ENCODE measurements at places on chromosomes 3 and 15.

GRCh38 chr3:16807391-16807790, 77.4 kb upstream of the PLCL2 start:
- no peak for DNase-seq

DNA sequence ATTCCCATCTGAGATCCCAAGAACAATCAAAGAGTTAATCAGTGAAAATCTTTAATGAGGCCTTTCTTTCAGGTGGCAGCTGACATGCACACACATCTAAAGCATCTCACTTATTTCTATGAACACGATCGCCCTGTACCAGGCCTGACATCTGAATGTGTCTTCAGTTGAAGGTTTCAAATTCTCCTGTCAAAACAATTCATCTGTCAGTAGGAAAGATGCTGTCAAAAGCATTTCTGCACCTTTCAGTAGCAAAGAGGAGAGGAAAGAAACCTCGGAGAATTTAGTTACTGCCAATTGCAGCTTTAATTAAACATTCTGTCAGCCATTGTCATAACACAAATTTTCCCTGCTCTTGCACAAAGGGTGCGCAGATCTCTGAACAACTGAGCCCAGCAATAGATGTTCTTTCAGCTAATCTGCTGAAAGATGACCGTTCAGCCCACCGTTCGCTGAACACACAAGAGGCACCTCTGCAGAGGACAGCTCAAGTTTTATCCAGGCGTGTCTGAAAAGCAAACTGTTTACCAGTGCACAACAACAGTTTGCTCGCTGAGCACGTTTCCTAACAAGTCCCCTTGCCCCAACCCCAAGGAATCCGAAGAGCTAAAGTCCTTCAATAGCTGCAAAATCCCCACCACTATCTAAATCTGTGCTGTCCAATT, 34.1 kb downstream of the LRIG1 start:
- no peak for DNase-seq

- DNase-seq: no peak
Measured at GRCh38 chr15:54321426-54321825, 343.2 kb downstream of the UNC13C start.

GRCh38 chr15:67241132-67241855, 13.2 kb downstream of the AAGAB start:
- peak; percentile 32 for DNase-seq

DNA sequence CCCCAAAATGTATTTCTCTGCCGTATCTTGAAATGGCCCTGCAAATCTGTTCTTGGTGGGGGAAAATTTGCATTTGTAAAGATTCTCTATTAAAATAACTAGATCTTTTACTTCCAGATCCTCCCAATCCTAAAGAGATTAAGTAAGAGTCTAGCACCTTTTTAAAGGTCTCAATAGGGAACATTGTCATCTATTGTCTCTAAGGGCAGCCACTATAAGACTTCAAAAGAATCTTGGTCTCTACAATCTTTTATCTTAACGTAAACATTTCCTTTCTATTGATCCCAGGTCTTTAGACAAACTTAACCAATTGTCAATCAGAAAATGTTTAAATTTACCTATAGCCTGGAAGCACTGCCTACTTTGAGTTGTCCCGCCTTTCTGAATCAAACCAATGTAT, 1313.3 kb downstream of the ROBO2 start:
- DNase-seq: no peak

DNA sequence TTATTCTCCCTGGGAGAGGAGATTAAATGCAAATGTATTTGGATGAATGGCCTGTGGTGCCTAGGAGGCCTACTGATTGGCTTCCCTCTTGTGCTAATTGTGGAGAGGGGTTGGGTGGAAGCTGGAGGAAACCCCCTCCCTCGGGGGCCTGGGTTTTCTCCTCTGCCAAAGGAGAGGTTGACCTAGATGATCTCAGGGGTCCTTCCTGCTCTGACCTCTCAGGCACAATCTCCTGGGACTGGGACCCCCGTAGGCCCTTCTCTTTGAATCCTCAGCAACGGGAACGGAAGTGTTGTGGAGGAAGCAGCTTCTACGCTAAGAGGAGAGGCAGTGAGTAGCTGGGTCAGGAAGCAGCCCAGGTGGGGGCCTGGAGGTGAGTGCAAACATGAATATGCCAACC, 40.5 kb upstream of the MAGEF1 start:
- DNase-seq: no peak

- DNase-seq: peak; percentile 60
Measured at GRCh38 chr3:51974963-51975851, at the start of gene ABHD14A. Gene ABHD14A, plus strand, starts transcription at chr3:51975064. Its CDS starts 72 bp downstream, at chr3:51975136.

DNA sequence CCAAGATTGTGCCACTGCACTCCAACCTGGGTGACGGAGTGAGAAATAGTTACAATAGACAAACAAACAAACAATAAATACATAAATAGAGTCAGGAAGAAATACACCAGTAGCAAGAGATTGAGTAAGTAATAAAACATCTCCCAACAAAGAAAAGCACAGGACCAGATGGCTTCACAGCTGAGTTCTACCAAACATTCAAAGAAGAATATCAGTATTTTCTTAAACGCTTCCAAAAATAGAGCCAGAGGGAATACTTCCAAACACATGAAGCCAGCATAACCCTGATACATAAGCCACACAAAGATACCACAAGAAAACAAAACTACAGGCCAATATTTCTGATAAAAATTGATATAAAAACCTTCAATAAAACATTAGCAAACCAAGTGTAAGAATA, 30.7 kb upstream of the IGSF10 start:
- no peak for DNase-seq

DNA sequence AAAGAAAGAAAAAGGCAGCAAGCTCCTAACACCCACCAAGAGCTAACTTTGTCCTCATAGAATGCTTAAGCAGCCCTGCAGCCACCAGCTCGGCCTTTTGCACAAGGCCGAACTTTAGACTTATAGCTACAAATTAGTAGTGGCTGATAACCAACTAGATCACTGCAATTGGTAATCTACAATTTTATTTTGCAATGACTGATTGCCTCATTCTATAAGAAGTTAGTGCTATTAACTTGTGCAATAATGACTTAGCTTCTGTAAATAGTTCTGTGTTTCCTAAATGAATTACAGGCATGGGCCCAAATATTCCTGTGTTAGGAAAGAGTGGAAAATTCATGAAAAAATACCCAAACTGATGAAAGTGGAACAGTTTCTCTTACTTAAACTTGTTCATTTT, 284.8 kb upstream of the CFAP20DC start:
- no peak for DNase-seq

DNA sequence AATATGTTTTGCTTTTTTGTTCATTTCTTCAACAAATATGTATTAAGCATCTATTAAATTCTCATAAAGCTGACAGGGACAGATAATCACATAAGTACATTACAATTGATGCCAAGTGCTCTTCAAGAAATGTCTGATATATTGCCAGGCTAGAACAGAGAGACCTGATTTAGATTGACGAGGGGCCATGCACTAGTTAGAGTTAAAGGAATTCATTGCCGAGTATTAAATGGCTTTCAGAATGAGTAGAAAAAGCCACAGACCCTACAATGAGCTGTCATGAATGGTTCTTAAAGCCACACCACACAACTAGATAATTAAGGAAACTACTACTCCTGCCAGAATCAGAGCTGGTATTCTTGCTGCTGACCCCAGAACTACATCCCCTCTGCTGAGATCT, 250.2 kb upstream of the MME start:
- DNase-seq: no peak

DNA sequence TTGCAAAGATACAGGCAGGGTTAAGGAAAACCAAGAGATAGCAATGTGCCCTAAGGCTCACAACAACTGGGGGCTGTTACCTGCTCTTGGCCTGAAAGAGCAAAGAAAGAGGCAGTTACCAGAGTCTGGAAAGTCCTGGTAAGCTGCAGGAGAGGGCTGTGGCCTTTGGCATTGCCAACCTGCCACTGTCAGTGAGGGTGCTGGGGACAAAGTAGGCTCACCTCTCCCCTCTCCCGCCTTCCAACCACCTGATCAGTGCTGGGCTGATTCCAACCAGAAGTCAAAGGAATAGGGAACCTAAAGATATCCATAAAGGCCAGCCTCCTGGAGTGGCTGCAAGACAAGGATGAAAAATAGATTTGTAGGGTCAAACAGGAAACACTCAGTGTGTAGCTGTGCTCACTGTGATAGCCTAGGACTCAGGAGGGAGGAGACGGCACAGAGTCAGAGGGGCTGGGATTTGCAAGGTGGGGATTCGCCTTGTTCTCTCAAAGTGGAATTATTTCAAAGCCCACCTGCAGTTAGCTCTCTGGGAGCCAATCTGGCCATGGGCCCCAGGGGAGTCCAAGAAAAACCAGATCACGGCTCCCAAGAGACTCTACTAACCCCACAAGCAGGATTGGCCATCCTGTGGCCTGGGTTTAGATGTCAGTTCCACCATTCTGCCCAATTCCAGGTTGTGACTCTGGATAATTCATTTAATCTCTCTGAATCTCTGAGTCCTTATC, 204.0 kb upstream of the BCL6 start:
- DNase-seq: no peak

- no peak for DNase-seq
Measured at GRCh38 chr3:61522060-61522459, 39.3 kb upstream of the PTPRG start.

GRCh38 chr3:152208439-152208838, 60.3 kb upstream of the MBNL1 start:
- no peak for DNase-seq

DNA sequence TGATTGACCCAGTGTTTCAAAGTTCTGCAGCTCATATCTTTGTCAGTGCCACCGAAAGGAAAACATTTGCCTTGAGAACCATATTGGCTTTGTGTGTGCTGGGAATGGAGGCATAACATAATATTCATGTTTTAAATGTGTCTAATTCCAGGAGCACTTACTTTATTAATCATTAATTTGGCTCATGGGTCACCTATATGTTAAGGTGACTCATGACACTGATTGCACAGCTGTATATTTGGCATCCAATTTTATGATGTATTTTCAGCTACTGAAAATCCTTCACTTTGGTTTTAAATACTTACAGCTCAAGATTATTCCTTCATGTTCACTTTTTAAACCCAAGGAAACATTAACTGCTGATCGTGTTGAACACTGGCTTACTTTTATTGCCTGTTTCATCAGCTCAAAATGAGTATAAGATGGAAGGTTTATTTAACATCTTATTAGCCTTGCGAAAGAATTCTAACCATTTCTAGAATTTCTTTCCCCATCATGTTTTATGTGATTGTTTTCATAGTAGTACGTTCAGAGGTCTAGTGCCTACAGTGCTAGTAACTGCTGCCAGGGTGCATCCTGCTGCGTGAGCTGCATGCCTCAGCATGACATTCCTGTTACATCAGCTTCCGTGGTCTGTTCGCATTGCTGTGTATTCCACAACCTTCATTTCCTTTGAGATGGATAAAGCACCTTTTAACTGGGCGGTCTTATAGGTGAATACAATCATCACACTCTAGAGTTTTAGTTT, 63.7 kb downstream of the LRCH3 start:
- DNase-seq: no peak

DNA sequence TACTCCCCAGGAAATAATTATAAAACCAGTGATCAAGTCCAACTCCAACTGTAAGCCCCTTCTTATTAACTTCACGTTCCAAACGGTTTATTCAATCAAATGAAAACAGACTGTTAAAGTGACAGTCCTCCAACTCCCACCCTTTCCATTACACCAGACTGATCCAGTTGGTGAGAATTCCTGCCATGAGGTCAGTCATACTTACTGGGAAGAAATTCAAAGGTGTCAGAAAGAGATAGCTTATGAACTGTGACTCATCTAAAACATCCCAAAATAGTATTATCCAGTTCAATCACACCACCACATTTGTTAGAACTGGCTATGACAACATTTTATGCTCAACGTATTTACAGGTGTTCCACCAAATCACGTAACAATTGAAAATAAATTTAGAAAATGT, 19.5 kb downstream of the SMARCC1 start:
- no peak for DNase-seq

GRCh38 chr15:77533578-77534430, 98.9 kb downstream of the LINGO1 start:
- DNase-seq: no peak

DNA sequence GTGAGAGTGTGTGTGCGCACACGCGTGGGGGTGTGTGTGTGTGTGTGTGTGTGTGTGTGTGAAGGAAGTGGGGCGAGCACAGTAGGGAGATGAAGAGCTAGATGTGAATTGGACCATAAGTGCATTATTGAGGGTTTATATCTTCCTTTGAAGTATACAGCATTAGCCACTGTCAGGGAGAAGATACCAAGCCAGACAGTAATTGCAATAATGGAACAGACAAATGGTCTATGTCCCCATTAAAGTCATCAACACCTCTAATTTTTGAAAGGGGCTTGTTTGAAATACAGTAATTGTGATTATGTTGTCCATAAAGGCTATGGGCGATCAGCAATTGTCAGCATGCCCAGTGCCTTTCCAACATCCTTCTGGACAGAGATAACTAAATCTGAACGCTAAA, 429.2 kb upstream of the NR2F2 start:
- no peak for DNase-seq

- no peak for DNase-seq
Measured at GRCh38 chr15:73596174-73596573, 37.0 kb downstream of the NPTN start.

- DNase-seq: no peak
Measured at GRCh38 chr3:16534640-16535262, 21.3 kb upstream of the RFTN1 start.

GRCh38 chr3:64221571-64222257, 3.6 kb downstream of the PRICKLE2 start:
- no peak for DNase-seq

- no peak for DNase-seq
Measured at GRCh38 chr15:64667736-64668161, 107.6 kb downstream of the RBPMS2 start.

DNA sequence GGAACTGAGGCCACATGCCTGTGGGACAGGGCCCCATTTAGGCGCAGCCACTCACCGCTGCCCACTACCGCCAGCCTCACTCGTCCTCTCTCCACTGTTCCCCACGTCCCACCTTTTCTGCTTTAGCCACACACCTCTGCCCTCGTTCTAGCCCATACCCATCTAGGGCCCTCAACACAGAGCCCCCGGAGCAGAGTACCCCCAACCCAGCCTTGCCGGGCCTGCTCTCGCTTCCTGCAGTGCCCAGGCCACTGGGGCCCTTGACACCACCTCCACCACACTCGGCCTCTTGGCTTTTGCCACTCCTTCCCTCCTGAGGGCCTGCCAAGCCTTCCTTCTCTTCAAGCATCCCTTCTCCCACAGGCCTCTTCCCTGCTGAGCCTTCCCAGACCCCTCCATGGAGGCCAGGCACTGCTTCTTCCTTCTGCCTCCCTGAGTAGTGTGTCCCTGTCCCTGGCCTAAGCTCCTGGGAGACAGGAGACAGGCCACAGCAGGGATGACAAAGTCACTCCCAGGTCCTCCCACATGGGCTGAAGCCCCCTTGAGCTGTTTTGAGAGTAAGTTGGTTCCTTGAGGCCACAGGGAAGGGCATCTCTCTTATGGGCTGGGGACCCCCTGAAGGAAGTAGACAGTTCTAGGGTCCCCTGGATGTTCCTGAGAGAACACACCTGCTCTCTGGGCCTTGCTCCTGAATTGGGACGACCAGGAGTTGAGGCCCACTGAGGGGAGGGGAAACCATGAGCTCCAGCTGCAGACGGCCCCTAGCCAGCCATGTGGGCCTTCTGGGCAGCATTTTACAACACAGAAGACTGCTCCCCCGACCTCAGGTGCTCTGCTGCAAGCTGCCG, 4.4 kb downstream of the PRSS50 start:
- no peak for DNase-seq

GRCh38 chr3:195774917-195775316, 36.8 kb downstream of the MUC4 start:
- DNase-seq: no peak

- no peak for DNase-seq
Measured at GRCh38 chr3:125132815-125133214, 77.0 kb upstream of the HEG1 start.

GRCh38 chr3:180352261-180352660, 249.7 kb upstream of the TTC14 start:
- no peak for DNase-seq

GRCh38 chr3:158732856-158733200, 571 bp upstream of the RARRES1 start:
- DNase-seq: no peak

All from stimulated activated naive CD4-positive, alpha-beta T cell treated with Interleukin-2 at 50 U/mL for 16 hours (primary cell).